ENCODE measurements at places on chromosomes 5 and 9. TPM values are rescaled to one million over a fixed set of nuclear protein-coding genes. Genes with fewer than 3 reads are reported as not detected.

- no peak for DNase-seq
Observed at GRCh38 chr5:142149363-142149762, 40.8 kb downstream of the NDFIP1 start.

The MTRR gene
- total RNA-seq, result 97.1 TPM

DNA sequence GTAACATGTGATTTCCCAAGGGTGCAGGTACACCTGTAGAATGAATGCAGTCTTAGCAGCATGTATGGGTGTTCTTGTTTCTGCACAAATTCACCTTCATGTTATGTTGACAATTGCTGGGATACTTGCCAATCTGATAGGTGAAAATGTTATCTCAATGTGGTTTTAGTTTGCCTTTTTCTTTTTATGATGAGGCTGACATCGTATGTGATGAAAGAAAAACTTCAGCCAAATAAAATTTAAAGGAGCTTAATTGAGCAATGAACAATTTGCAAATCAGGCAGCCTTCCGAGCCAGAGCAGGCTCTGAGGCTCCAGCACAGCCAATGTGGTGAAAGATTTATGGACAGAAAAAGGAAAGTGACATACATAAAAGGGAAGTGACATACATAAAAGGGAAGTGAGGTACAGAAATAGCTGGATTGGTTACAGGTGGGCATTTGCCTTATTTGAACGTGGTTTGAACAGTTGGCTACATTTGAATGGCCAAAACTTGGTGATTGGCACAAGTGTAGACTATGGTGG, 10.5 kb downstream of the TAL2 start:
- no peak for DNase-seq

DNA sequence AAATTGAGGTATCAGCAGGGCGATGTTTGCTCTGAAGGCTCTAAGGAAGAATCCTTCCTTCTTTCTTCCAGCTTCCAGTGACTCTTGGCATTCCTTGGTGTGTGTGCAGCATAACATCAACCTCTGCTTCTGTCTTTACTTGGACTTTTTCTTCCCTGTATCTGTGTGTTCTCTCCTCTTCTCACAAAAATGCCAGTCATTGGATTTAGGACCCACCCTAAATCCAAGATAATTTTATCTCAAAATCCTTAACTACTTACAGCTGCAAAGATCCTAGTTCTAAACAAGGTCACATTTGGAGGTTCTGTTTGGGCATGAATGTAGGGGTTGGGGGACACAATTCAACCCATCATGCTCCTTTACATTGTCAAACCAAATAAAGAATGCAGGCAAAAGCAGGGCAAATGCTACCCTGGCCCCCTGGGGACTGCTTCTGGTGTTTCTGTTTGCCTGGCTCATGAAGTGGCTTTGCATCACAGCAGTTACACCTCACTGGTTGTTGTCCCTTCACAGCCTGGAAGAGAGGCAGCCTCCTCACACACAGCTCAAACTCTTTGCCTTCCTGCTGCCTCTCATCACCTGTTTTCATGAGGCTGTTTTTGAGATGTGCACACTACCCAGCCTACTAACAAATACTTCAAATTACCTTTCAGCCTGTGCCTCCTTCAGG, 64.8 kb upstream of the PLCXD3 start:
- DNase-seq, result no peak

The NXNL2 gene
- not detected for total RNA-seq

The IFNA6 gene
- total RNA-seq, result not detected

GRCh38 chr9:129964901-129965734, 77.9 kb downstream of the FNBP1 start:
- DNase-seq, result no peak

The PLAC8L1 gene
- 0.58 TPM for total RNA-seq

DNA sequence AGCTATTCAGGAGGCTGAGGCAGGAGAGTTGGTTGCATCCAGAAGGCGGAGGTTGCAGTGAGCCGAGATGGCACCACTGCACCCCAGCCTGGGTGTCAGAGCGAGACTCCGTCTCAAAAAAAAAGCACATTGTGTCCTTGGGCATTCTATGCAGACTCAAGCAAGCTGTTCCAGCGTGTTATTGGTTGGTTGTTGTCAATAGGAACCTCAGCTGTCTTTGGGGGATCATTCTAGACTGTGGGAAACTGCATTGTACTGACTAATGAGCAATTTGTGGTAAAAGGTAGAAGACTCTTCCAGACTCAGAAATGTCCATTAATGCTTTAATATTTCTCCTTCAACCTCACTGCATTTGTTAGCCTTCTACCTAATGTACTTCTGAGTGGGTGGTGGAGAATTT, 379.5 kb upstream of the GRAMD2B start:
- no peak for DNase-seq

The PCDHA7 gene
- total RNA-seq, result not detected

GRCh38 chr9:124574534-124575375, 67.6 kb upstream of the NR5A1 start:
- no peak for DNase-seq

DNA sequence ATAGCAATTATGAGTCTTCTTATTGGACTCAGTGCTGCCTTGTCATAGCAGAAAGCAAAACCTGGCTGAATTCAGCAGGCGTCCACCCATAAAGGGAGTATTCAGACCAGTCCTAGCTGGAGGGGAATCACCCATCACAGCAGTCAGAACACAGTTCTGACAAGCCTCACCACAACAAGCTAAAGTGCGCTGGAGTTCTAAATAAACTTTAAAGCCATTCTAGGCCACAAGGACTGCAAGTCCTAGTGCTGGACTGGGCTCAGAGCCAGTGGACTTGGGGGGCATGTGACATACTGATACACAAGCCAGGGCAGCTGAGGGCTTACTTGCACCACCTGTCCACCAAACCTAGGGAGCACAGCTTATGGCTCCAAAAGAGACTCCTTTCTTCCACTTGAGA, 115.3 kb upstream of the PCSK5 start:
- DNase-seq, result no peak

GRCh38 chr5:151532416-151532815, 58.7 kb downstream of the FAT2 start:
- no peak for DNase-seq

The CENPP gene
- total RNA-seq, result 4.3 TPM

The C9orf152 gene
- not detected for total RNA-seq

DNA sequence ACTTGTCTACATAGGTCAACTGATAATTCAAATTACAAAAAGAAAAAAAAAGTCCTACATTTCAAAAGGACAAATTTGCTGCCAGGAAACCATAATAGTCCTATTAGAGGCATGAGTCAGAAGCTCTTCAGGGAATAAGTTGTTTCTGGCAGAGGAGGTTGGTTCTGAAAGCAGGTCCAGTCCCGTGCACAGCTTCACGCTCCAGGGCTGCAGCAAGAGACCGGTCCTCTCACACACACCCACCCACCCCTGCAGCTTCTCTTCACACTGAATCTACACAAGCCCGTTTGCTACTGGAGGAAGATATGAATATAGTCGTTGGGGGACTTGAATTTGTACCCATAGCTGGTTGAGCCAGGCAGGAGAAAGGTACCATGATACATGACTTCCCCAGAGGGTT, 36.9 kb upstream of the SLC1A3 start:
- DNase-seq, result no peak

DNA sequence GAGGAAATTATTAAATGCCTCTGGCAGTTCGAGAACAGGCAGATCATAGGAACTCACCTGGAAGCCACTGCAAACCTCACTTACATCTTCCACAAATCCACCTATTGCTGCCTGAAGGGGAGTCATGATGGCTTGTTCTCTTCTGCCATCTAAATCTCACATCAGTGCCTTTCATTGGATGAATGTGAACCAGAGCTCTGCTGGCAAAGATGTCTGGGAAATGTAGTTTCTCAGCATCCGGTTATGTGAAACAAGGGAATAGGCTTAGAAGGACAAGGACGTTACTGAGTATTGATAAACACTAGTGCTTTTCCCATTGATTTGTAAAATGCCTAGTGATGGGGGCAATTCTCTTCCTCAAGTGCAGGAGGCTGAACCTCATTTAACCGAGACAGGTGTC, 483.3 kb downstream of the ARHGEF28 start:
- no peak for DNase-seq

DNA sequence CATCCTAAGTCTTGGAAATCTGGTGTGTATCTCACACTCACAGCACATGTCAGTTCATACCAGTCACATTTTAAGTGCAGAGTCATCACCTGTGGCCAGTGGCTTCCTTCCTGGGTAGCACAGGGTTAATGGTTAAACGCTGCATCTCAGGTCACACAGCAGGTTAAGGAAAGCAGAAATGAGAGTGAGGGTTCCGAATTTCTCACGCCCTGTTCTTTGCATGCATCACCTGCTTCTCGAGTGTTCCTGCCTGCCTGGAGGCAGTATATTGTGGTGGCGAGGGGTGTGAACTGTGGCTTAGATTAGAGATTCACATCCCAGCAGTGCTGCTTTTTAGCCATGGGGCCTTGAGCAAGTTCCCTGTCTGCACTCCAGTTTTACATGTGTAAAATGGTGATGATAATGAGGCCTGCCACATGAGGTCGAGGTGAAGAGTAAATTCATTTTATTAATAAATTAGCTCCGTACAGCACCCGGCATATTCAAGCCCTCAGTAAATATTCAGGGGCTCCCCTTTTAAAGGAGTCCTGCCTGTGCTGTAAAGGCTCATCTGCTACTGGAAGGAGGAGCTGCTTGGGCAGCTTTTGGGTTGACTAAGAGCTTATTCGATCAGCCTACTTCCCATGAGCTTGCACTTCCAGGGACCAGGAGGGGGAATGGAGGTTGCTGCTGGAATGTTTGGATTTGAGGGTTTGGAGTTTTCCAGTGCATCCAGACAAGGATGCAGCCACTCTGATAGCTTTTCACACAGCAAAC, 61.1 kb upstream of the SAP30L start:
- DNase-seq, result no peak

DNA sequence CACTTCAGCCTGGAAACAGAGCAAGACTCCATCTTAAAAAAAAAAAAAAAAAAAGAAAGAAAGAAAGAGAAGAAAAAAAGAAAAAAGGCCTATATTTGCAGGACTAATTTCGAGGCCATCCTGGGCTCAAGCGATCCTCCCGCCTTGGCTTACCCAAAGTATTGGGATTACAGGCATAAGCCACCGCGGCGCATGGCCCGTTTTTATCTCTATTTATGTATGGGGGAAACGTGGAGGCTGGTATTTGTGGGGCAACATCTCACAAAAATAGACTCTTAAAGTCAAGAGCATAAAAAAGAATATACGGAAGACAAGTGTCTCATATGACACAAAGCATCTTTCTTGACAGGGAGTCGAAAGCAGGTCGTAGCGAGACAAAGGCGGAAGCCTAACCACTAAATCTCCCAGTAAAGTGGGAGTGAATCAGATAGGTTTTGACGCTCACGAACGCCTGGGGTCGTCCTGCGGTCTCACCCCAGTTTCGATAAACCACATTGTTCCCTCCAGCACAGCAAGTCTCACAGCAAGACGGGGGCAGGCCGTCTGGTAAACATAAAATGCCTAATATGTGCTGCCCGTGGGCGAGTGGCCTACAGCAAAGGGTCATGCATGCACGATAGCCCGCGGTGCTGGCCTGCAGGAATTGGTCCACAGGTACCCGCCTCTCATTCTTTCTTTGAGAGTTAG, 1.8 kb upstream of the TRIM41 start:
- DNase-seq, result peak; percentile 85

The PDCD1LG2 gene
- total RNA-seq, result 1.1 TPM

The PHYHD1 gene
- total RNA-seq, result 2.2 TPM

The LRRC70 gene
- 0.83 TPM for total RNA-seq

DNA sequence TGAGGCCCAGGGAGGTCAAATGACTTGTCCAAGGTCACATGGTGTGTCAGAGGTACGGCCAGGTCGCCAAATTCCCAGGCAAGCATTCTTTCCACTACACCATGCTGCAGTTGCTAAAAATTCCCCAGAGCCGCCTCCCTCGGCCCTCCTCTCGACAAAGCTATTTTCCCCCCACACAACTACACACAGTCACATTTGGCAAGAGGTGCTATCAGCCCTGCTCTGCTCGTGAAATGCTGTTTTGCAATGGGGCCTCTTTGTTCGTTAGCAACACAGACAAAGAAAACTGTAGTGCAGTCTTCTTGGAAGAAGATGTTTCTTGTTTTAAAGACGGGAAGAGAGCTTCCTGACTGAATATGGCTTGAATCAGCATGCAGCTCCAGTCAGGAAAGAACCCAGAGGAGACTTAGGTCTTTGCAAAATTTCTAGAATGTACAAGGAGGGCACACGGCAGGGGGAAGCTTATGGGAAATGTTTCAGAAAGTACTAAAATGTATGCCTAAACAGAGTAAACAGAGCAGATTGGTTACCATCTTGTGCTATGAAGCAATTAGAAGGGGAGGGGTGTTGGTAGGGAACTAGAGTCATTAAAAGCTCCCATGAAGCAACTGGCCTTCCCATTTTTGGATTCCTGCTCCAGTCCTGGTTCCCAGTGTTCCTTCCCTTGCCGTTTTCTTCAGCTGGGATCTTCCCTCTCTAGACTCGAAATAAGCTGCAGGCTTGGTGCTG, 14.2 kb downstream of the SLIT3 start:
- DNase-seq, result no peak

DNA sequence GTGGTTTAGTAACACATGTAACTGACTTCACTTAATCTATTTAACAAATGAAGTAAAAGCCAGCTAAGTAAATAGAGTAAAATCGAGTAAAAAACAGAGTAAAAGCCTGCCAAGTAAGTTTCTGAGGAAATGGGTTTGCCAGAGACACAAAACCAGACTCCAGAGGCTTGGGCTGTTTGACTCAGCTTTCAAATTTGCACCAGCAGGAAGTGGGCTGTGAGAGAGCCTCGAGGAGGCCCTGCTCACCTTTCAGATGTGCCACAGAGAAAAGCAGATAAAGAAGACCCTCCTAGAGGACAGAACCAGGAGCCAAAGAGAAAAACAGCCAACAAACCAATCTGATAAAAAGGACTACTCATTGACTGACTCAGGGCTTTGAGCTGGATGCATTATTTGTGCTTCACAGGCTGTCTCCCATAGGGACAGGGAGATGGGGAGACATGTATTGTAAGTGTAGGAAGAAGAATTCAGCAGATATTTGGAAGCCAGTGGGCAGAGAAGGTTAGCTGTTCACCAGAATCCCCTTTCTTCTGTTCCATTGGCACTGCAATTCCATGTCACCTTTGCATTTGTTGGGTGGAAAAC, 14.4 kb upstream of the AMACR start:
- no peak for DNase-seq

- DNase-seq, result no peak
Observed at GRCh38 chr5:15680455-15680854, 180.5 kb downstream of the FBXL7 start.

The ASPN gene
- total RNA-seq, result not detected

The GPR151 gene
- not detected for total RNA-seq

The PDGFRB gene
- total RNA-seq, result not detected

GRCh38 chr5:112063191-112063590, 306.2 kb upstream of the NREP start:
- no peak for DNase-seq

The SARDH gene
- total RNA-seq, result 19.3 TPM

The CAMSAP1 gene
- total RNA-seq, result 40.6 TPM

- DNase-seq, result no peak
Observed at GRCh38 chr9:9091387-9091786, 1291.8 kb upstream of the DMAC1 start.

DNA sequence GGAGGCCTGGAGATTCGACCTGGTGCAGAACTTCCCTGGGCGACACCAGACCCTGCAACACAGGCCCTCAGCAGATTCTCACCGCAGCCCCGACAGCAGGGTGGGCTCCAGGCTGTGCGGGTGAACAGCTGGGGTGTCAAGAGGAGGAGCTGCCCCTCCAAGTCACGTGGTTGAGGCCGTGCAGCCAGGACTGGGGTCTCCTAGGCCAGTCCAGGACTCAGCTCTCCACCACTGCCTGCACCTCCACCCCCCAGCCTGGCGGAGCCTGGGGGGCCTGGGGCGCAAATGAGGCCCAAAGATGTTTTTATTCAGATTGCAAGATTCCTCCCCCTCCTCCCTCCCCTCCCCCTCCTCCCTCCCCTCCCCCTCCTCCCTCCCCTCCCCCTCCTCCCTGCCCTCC, 9.2 kb upstream of the AGPAT2 start:
- DNase-seq, result no peak

- DNase-seq, result peak; percentile 64
Observed at GRCh38 chr5:56838409-56839039, 23.2 kb downstream of the MAP3K1 start.

Measured in CD4-positive, alpha-beta memory T cell (primary cell).